ENCODE measurements at places on chromosomes 7 and 10.

DNA sequence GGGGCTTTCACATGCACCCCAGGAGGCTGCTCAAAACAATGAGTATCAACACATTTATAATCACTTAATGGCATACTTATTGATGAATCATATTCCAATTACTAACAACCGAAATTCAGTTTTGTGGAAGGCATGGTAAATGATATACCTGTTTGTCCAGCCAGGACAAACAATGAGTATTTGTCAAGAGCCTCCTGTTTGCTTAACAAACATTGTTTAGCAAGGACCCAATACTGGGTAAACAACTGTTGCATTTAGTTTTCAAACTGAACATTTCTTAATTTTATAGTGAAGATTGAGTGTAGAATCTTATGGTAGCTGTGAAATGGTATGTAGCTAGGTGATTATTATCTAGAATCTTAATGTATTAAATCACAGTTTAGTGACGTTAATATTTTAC is 473.7 kb downstream of the ATRNL1 start:
- no peak for DNase-seq

GRCh38 chr10:124240839-124241291 is 147.5 kb upstream of the CHST15 start:
- DNase-seq, result no peak

- no peak for DNase-seq
Measured at GRCh38 chr7:154569916-154570315, 433.0 kb downstream of the PAXIP1 start.

DNA sequence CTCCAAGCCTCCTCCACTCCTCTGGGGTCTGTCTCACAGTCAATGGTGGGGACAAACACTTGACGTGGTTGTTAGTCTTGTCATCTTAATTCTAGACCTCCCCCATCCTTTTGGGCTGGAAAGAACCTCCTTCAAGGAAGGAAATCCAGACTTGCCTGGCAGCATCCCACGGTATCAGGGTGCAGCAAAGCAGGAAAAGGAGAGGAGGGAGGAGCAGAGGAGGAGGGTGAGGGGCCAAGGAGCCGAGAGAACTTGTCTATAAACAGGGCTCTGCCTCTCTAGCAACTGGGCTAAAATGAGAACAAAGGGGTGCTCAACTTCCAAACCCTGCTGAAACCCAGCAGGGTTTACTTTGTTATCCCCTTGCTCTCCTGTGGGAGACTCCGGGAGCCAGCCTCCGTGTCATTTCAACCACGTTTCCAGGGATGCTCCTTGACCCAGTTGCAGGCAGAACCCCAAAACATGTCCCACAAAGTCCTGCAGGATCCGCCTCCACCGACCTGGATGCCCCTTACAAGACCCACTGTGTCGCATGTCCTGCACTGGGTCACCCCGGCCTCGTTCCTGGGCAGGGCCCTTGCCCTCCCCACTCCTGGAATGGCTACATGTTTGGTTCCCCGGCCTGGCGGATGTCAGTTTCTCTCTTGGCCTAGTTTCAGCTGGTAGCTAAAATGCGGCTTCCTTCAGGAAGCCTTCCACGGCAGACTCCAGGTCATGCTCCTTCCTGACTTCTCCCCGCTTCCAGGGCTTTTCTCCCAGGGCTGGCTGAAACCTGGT is 69.7 kb upstream of the MGMT start:
- no peak for DNase-seq

DNA sequence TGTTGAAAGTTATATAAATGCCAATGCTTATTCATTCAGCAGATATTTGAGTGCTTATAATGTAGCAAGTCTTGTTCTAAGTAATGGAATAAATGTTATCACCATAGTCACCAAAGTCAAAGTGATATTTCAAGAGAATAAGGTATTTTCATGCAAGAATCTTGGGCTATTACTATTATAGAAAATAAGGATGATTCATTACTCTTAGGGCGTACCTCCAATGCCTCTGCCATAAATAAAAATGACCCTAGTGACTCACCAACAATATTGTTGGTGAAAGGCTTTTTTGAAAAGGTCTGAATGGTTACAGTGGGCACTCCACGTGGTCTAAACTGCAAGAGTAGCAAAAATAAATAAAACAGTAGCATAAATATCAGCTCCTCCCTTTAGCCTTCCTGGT is 68.4 kb downstream of the RALA start:
- peak; percentile 50 for DNase-seq

GRCh38 chr7:158063850-158064610 is 523.6 kb downstream of the PTPRN2 start:
- no peak for DNase-seq

GRCh38 chr10:33199731-33200232 is 134.7 kb downstream of the NRP1 start:
- no peak for DNase-seq

DNA sequence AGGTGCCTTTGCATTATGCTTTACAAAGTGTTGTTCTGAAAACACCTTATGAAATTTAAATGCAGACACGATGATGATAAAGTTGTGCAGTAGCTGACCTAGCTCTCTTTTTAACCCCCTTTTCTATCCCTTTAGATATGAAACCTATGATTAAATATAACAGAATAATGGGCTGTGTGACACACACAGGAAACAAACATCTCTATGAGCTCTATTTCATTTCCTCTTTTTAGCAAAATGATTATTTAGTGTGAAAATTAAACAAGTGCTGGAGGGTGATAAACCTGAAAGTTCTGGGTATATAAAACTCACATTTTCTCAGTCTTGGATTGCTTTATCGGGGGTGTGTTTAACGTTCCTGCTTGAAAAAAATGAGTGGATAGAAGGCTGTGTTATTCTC is 1310.5 kb upstream of the CELF2 start:
- DNase-seq, result no peak

Data from choroid plexus epithelial cell (primary cell).